Inflammatory macrophage (primary cell): ENCODE measurements at places on chromosomes 16 and 17.

- DNase-seq = peak; percentile 97
These were observed 17.7 kb downstream of the PRCD start for GRCh38 chr17:76557368-76558197.

GRCh38 chr17:18129041-18129502, 20.5 kb downstream of the MYO15A start:
- no peak for DNase-seq

GRCh38 chr16:1942047-1942809, 771 bp downstream of the MSRB1 start:
- DNase-seq = peak; percentile 67

DNA sequence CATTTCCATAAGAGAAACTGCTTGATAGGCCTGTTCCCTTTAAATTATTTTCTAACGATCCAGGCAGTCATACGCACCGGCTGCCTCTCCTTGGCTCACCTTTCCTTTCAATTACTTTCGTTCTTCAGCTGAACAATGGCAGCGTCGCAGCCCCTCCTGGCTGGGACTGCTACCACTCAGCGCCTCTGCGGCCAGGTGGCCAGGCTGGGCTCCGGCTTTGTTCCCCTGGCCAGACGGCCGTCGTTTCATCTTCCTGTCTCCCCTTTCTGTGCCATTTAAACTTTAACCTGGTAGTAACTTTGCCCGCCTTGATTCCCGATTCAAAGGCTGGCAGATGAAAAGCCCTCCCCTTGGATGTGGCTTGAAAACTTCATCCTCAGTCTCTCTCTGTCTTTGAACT, 79.0 kb downstream of the C16orf78 start:
- no peak for DNase-seq

DNA sequence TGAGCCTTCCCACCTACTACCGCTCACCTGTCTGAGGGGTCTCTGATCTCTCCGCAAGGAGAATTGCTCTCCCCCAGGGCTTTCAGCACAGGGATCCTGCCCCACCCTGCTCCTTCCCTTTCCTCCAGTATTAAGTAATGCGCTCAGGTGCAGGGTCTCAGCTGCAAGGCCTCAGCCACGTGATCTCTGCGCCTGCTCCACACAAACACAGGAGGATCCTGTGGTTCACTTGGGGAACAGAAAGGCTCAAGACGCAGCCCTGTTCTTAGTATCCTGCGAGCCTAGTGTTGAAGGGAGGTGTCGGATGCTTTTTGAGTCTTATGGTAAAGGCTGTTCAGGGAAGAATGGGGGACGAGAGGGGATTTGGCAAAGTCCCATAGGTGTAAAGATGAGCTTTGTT, 41.6 kb upstream of the GCSH start:
- DNase-seq = no peak

- DNase-seq = no peak
These were observed 1.4 kb upstream of the PAGR1 start for GRCh38 chr16:29814592-29814991.

DNA sequence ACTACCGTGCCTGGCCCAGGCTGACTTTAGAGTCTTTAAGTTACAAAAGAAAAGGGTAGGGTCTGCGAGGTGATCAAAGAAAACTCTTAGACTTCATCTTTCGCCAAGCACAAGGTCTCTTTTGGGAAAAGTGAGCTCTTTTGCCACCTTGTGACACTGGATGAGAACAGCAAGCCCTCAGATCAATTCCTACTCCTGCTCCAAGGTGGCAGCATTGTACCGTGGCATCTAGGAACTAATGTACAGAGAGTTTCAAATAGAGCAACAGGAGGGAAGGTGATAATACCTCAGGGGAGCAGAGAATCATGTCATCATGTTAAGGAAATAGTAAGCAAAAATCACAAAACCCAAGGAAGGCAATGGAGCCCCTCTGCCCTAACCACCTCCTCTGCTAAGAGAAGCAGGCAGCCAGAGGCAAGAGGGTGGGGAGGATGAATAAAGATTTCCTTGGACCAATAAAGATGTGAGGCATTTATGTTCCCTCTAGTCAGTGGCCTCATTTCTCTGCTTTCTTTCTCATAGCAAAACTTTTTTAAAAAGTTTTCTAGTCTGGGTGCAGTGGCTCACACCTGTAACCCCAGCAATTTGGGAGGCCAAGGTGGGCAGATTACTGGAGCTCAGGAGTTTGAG, 2.1 kb upstream of the C17orf78 start:
- DNase-seq = peak; percentile 79
